Activated T-helper 1 cell treated with anti-CD3 and anti-CD28 coated beads, Interleukin-2, amount 50 U/mL, for 16 hours (primary cell): ENCODE measurements at places on chromosomes 2 and 18.
A peak's percentile ranks its signal among the peaks of the same experiment; 100 is the strongest.

GRCh38 chr2:8677646-8678592 is 3.9 kb upstream of the ID2 start:
- DNase-seq = no peak

GRCh38 chr2:238157506-238158017 is 1.2 kb upstream of the ERFE start:
- DNase-seq = no peak

DNA sequence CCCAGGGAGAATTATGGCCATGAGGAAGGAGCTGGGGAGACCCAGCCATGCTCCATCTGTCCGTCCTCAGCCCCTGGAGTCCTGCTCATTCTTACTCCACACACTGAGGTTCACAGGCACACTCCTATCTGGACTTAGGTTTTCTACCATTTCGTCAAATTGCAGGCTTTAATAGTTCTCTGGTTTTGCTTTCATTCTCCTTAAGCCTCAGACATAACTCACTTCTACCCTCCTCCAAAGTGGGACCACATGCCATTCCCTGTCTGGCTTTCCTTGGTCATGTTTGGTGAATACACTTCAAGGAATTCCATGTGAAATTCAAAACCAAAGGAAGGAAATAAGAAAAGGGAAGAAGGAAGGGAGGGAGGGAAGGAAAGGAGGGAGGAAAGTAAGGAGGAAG is 115.7 kb downstream of the CMPK2 start:
- no peak for DNase-seq

DNA sequence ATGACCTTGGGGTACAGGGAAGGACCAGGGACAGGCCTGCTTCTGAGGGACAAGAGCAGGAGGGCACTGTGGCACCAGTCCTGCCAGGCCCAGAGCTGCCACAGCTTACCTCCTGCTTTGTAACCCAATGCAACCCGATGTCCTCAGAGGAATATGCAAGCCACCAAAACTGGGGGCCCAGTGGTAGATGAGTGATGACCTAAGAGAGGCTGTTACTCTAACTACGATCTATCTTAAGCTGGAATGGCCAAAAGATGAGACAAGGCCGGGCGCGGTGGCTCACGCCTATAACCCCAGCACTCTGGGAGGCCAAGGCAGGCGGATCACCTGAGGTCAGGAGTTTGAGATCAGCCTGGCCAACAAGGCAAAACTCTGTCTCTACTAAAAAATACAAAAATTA is 12.8 kb downstream of the CYB5A start:
- no peak for DNase-seq

DNA sequence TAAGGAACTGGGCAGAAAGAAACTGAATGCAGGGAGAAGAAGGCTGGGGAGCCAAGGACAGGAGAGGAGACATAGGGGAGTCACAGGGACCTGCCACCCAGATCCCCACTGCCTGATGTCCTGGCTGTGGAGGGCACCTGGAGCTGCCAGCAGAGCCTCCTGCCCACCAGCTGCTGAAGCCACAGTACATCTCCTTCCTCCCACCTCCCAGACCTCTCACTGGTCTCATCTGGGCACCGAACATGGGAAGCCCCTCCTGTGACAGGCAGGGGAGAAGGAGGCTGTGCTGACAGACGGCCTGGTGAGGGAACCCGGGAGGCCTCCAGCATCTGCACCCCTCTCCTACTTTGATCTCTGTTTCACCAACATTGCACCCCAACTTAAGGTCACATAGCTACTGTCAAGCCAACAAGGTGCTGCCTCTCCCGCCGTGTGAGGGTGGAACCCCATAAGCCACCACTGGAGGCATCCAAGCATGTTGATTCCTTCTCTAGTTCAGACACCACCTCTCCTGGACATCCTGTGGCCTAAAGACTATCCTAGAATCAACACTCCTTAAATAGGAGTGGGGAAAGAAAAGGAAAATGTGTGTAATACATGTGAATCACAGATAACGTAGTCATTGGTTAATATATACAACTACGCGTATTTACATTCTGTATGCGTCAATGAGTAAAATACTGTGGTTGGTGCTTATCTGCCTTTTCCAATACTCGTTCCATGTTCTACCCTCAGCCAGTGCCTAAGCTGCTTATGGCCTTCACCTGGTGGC is 3.5 kb upstream of the RNPEPL1 start:
- DNase-seq = no peak

GRCh38 chr2:29226375-29226774 is 111.2 kb downstream of the CLIP4 start:
- no peak for DNase-seq

DNA sequence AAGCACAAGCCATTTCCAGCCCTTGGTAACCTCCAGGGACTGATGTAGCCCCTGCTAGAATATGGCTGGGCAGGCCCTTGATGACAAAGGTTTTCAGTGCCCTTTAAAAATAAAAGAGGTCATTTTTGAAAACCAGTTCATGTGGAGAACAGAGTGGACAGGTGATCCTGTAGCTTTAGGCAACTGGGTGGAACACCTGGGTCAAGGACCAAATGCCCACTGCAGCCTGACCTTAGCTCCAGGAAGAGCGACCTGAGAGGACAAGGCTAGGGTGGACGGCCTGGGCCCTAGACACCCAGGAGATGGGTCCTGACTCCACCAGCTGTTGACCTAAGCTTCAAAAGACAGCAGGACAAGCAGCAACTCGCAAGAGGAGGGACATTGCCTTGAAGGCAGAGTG is 116.6 kb downstream of the LIPG start:
- no peak for DNase-seq

- no peak for DNase-seq
Observed at GRCh38 chr2:219461047-219461514, 26.4 kb downstream of the SPEG start.

DNA sequence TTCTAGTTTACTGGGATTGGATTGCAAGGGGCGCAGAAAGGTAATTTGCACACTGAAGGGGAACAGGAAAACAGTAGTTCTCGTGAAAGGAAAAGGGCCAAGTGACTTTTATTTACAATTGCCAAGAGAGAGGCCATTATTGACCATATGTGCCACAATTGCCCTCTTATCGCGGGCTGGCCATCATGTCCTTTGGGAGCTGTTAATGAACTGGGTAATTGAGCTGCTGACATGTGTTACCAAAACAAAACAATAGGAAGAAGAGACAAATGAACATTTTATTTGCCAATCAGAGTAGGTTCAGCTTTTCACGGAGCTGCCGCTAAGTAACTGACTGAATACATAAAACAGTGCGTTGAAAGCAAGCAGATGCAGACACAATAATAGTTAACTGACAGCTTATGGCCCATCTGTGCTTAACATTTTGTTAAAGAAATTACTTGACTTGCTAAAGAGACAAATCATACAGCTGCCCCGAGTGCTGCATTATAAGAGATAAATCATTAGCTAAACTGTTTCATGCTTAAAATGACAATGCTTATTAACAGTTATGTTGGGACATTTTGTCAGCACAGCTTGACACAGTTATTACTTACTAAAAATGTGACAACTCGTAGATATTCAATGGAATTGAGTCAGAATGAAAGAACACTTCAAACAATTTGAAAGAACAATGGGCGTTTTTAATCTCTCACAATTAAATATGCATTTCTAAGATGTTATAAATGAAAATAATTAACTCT is 57.5 kb downstream of the PAX3 start:
- DNase-seq = no peak

GRCh38 chr2:6653281-6653750 is 212.4 kb downstream of the CMPK2 start:
- no peak for DNase-seq

- DNase-seq = no peak
Observed at GRCh38 chr18:78969574-78970315, 9.9 kb upstream of the SALL3 start.

DNA sequence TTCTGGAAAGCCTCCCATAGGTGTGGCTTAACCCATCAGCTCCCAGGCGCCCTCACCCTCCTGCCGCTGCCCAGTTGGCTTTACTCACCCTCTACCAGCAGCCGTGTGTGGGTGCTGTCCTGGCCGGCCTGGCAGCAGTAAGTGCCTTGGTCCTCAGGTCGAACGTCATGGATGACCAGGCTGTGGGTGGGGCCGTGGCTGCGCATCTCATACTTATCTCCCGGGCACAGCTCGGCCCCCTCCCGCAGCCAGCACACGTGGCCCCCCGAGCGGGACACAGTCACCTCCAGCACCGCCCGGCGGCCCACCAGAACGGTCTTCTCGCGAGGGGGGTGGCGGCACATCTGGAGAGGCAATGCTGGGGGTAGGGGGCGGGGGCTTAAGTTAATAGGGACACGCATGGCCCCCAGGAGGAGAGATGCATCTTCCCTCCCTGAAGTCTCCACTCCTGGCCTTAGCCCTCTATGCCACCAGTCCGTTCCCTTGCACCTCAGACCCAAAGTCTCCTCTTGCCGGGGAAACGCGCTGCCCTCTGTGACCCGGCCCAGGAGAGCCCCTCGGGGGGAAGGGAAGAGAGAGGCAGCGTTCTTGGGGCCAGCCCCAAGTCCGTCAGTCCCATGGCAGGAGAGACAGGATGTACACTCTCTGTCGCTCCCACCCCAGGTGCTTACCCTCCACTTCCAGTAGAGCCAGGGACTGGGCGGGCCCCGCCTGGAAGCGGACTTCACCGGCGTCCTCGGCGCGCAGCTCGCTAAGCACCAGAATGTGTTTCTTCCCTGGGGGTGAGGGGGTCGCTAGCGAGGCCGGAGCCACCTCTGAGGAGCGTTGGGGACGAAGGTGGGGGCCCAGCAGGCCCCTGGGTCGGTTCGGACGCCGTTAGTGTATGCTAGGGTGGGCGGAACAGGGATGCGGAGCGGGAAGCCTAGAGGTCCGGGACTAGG is 7.9 kb downstream of the TMEM198 start:
- DNase-seq = no peak

DNA sequence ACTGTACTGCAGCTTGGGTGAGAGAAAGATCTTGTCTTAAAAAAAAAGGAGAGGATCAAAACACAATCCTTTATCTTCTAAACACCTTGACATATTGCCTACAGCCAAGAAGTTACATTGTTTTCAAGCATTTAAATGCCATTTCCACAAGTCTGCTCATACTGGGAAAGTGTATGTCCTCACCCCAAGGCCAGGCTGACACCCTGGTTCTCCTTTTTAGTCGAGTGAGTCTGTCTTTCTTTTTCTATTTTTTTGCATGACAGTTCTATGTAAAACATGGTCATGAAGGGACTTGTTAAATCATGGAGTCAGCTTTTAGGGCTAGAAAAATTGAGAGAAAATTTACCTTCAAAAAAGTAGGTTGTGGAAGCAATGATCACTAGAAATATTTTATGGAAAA is 233.3 kb downstream of the FAM210A start:
- no peak for DNase-seq

- no peak for DNase-seq
Observed at GRCh38 chr18:61898640-61899101, 5.9 kb upstream of the RNF152 start.

- no peak for DNase-seq
Observed at GRCh38 chr18:55018602-55019001, 59.3 kb upstream of the CCDC68 start.

- DNase-seq = peak; percentile 60
Observed at GRCh38 chr18:79523736-79524180, 128.0 kb downstream of the NFATC1 start.

DNA sequence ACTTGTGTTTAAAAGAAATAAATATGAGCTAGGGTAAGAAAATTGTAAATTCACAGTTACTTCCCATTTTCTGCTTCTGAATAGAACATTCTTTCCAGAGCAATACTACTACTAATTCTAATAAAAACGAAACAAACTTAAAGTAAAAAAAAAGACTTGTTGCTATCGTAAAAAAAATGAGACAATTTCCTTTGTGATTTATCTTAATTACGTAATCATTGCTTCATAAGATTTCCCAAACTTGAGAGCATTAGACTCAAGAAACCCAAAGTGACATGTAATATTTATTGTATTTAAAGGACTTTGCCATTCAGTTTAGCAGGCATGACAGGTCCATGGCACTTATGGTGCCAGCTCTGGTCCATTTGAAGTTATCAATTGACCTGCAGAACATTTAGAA is 153.8 kb downstream of the AQP4 start:
- DNase-seq = no peak

GRCh38 chr2:204339212-204339715 is 206.0 kb upstream of the PARD3B start:
- DNase-seq = no peak

DNA sequence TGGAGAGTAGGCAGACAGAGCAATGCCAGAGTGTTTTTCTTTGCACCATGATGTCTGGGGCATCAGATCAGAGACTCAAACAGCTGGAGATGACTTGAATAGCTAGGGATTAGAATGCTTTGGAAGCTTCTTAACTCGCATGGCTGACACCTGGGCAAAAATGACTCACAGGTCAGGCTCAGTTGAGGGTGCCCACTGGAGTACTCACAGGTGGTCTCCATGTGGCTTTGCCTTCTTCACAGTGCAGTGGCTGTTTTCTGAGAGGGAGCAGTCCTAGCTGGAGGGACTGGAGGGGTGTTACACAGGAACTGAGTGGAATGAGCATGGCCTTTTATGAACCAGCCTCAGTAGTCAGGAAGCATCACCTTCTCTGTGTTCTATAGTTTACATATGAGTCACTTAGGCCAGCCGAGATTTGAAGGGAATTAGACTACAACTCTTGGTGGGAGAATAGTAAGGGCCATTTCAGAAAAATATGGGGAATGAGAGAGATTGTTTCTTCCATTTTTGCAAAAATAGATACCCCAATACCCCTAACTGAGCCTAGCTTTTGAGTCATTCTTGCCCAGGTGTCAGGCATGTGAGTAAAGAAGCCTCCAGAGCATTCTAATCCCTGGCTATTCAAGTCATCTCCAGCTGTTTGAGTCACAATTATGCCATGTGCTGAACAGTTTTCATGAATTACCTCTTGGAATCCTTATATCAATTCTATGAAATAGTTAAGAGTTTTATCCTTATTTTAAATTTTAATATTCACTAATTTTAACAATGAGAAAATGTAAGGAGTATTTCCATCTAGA is 7.1 kb upstream of the PPP1R1C start:
- no peak for DNase-seq

DNA sequence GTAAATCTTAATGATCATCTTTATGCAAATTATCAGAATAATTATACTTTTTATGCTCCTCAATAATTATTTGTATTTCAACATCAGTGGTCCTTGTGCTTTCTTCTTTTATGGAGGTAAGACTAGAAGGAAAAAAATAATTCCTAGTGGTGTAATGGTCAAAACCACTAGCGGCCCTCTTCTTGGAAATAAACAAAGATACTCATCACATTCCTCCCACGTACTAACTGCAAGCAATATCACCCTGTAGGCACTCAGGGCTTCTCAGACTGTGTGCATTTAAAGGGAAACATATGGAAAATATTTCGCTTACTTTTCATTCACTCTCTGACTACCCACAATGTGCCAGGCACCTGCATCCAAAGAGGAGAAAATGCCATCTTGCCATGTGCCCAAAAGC is 263.7 kb downstream of the DOK6 start:
- DNase-seq = no peak

- DNase-seq = no peak
Observed at GRCh38 chr18:50441016-50441415, 66.2 kb downstream of the SKA1 start.

DNA sequence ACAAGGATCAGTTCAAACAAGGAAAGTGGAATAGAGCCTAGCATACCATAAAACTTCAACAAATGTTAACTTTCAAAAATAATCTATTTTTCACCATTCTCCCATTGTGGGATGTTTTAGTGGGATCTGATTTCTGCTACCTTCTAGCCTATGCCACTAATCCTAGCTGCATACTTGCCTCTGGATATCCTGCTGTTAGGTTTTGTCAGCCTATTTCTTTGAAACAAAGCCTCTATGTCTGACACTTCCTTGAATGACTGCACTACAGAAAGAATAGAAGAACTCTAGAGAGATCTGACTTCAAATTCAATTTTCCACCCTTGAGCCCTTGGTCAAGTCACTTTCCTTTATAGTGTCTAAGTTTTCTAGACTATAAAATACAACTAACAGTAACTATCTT is 291.5 kb downstream of the PTH2R start:
- DNase-seq = no peak

- no peak for DNase-seq
Observed at GRCh38 chr2:224209555-224210285, 170.6 kb upstream of the SERPINE2 start.
